Panc1 (cell line): ENCODE measurements at places on chromosomes 5 and 9.

DNA sequence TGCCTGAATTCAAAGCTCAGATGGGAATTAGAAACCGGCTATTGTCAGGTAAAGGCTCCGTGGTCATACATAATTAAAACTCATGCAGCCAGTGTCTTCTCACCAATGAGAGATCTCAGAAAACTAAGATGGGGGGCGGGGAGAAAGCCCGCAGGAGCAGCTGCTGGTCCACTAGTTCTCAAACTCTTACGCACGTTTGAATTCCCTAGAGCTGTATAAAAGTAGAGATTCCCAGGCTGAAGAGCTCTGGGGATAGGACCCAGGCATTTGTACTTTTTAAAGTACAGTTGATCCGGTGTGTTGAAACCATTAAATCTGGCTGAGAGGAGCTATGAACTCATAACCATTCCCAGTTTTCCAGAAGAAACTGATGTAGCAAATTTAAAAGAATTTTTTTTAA is 68.5 kb downstream of the FRMD3 start:
- no peak for DNase-seq

DNA sequence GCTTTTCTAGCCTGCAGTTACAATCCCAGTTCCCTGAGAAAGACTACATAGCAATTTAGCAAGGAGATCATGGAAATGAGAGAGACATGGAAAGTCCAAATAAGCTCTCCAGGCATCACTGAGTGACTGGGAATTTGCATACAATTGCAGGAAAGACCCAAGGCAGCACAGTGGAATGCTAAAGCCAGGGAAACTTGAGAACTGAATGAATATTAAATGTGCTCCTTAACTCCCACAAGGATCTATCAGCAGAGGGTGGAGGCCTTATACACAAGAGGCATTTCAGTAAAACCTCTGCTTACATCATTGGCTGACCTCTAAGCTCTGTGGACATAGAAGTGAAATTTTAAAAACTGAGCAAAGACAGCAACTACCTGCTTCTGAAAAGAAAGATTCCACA is 355.6 kb upstream of the DAB2 start:
- no peak for DNase-seq

DNA sequence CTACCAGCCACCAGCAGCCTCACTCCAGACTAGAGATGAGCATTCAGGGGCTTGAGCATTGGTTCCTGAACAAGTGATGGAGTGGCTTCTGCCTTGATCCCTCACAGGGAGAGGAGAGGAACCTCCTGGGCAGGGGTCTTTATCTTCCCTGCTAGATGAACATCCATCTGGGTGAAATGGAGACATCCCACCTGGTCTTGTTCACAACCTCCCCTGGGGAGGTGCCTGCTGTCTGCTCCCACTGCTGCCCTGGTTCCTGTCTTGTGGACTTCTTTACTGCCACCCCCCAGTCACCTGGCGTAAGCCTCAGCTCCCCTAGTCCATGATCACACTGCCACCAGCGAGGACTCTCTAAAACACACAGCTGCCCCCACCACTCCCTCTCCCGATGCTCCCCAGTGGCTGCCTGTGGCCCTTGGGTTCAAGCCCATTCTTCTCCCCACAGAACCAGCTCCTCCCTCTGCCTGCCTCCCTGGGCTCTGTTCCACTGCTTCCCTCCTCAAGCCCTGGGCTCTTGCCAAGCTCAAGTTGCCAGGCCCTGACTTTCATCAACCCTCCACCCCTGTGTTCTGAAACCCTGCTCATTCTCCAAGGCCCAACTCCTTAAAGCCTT is 51.5 kb downstream of the COL15A1 start:
- DNase-seq = no peak

DNA sequence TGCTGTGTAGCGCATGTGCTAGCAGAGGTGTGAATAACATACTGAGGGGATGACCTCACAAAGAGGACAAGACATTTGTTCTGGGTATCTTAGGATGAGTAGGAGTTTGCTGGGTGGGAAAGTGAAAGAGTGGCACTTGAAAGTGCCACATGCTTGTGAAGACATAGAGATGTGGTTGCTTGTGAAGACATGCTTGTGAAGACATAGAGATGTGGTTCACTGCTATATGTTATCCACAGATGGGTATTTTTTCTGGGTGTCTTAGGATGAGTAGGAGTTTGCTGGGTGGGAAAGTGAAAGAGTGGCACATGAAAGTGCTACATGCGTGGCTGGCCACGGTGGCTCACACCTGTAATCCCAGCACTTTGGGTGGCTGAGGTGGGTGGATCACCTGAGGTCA is 63.6 kb downstream of the MAST4 start:
- DNase-seq = no peak

GRCh38 chr5:125026867-125027731 is 280.7 kb upstream of the ZNF608 start:
- no peak for DNase-seq

DNA sequence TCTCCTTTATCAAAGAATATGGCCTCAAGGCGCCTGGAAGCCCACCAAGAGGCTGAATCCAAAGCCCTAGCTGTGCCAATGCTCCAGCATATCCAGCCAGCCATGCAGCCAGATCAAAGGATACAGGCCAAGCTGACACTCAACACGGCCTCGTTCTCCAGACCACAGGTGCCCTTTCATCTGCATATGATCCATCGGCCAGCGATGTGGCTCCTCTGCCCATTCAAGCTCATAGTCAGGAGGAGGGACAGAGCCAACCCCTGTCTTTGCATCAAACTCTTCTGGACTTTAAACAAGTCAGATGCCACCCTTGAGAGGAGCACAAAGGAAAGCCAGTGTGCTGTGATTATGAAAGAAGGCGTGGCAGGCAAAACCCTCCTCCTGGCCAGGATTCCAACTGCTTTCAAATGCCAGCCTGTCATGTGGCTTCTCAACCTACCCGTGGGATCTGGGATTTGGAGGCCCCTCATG is 42.5 kb downstream of the ADAM19 start:
- DNase-seq = no peak

DNA sequence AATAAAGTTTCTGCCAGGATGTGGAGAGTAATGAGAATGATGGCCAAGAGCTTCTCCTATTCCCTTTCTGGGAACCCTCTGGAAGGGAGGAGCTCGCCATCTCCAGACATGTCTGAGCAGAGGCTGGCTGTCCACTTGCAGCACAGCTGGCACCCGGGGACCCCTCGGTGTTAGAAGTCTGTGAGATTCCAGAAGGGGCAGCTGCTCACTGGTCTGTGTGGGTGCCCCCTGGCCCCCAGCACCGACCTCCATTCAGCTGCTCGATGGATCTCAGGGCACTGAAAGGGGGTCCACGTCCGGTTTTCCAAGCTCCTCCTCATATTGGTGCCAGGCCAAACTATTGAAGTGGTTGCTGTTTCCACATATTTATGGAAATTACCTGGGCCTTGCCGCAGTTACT is 3.6 kb upstream of the FAM163B start:
- no peak for DNase-seq

DNA sequence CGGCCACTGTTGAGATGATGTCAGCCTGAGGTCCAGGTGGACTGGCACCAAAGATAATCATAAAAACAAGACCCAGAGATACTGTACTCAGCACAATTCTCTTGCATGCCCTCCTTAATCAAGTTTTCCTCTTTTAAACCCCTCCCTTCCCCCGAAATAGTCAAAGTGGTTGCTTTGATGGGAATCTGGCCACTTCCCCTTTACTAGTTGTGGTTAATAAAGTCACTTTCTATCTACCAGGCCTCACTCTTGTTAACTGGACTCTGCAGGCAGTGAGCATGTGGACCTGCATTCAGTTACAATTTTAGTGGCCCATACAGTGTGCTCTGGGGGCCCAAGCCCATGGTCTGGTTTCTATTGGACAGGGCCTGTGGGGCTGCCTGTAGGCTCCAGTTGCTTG is 17.5 kb downstream of the FBP2 start:
- DNase-seq = no peak

- DNase-seq = no peak
Measured at GRCh38 chr9:68978066-68978465, 35.8 kb downstream of the PRKACG start.

DNA sequence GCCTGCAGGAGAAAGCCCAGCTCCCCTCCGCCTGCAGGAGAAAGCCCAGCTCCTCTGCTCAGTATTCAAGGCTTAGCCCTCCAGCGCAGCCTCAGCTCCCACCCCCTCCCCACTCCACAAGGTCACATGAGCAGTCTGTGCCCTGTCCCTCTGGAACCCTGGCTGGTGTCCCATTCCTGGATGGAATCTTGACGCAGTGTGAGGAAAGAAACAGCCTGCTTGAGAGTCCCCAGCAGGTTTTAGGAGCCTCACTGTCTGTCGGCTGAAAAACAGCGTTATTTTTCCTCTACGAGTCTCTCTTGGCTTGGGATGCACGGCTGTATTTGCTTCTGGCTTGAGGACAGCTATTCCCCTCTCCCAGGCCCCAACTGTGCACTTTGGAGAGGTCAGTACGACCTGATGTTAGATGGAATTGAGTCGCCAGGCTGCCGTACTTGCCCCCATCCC is 210.1 kb upstream of the TRIM32 start:
- no peak for DNase-seq

DNA sequence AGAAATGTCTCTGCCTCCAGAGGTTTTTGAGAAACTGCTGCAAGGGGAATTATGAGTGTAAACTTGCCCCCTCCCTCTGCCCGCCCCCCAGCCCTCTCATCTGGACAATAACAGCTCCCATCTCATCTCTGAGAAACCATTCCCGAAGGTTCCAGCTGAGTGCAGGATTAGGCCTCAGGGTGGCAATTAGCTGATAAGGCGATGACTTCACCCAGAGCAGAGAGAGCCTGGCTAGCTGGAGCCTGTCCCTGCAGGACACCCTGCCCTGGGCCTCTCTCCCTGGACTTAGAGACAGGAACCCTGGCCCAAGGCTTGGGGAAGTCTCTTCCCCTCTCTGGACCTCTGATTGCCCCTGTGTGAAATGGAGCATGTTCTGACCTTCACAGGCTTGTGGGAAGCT is 45.7 kb upstream of the HAND1 start:
- DNase-seq = no peak

GRCh38 chr9:97635026-97635425 is 1.4 kb downstream of the NCBP1 start:
- DNase-seq = no peak

DNA sequence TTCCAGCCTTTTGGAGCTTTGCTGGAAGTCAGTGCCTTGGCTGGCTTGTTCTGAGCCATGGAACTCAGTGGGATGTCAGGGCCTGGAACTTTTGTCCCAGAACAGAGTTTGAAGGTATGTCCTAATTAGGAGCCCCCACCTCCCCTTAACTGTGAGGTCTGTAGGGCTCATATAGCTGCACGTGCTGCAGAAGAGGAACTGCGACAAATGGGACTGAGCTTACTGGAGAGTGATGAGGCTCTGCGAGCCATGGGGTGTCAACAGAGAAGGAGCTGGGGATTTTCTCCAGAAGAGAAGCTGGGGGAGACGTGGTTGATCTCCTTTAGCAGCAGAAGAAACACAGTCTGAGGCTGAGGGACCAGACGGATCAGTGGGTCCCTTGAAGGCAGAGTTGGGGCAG is 10.9 kb downstream of the TMEM8B start:
- DNase-seq = no peak

GRCh38 chr5:94754824-94755223 is 136.4 kb downstream of the SLF1 start:
- no peak for DNase-seq
